Heart left ventricle (tissue), 16 donors: ENCODE measurements at places on chromosomes 11 and 22. TPM values are rescaled to one million over a fixed set of nuclear protein-coding genes. Genes with fewer than 3 reads are reported as not detected.

The OR4D5 gene
- not detected for total RNA-seq

DNA sequence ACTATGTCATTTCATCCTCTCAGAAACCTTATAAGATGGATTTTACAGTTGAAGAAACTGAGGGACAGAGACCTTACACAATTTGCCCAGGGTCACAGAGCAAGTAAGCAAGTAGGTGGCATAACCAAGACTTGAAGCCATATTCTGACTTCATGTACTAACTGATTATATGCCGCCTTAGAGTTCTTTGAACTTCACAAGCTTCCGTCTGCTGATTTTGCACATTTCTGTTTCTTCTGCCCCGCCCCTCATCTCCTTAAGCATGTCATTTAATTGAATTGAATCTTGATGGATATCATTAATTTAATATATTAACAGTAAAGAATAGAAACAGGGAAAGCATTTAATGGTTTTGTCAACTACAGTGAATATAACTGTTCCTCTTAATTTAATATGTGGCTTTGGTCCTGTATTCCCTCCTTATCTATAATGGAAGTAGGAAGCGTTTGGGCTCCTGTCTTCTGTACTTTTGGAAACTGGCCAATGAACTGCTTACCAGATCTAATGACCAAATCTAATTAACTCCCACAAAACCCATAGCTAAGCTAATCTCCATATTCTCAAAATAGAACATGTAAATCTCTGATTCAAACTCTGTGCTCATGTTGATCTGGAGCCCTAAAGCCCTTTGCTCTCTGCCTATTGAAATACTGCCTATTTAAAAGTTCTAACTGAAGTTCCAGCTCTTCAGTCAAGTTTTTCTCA lies 30.4 kb downstream of the SIK2 start:
- no peak overlapping the region for H3K4me3 ChIP-seq
- no peaks in the 10 kb centered on the region for H3K27me3 ChIP-seq
- H3K27ac ChIP-seq = no peak overlapping the region

- peak overlapping the region; percentile 10 for H3K4me3 ChIP-seq
- H3K27ac ChIP-seq = no peak overlapping the region
- no peaks in the 10 kb centered on the region for H3K36me3 ChIP-seq
- DNase-seq = no peak
- peaks cover 5% of the 10 kb centered on the region for H3K4me1 ChIP-seq
- peaks cover 93% of the 10 kb centered on the region for H3K27me3 ChIP-seq
Measured at GRCh38 chr11:31817054-31817620, 6.0 kb upstream of the PAX6 start.

- no peaks in the 10 kb centered on the region for H3K36me3 ChIP-seq
- H3K27ac ChIP-seq = peak overlapping the region; percentile 99
Measured at GRCh38 chr11:75582895-75583717, 21.1 kb downstream of the SERPINH1 start.
